ENCODE measurements at places on chromosomes 6 and 20.

- no peak for DNase-seq
Observed at GRCh38 chr6:91075244-91075976, 488.5 kb upstream of the MAP3K7 start.

- DNase-seq: no peak
Observed at GRCh38 chr6:133995296-133995695, 42.3 kb downstream of the TBPL1 start.

- no peak for DNase-seq
Observed at GRCh38 chr6:168157272-168158212, 78.5 kb upstream of the FRMD1 start.

GRCh38 chr6:23388086-23388783 is 737.8 kb upstream of the NRSN1 start:
- DNase-seq: no peak

DNA sequence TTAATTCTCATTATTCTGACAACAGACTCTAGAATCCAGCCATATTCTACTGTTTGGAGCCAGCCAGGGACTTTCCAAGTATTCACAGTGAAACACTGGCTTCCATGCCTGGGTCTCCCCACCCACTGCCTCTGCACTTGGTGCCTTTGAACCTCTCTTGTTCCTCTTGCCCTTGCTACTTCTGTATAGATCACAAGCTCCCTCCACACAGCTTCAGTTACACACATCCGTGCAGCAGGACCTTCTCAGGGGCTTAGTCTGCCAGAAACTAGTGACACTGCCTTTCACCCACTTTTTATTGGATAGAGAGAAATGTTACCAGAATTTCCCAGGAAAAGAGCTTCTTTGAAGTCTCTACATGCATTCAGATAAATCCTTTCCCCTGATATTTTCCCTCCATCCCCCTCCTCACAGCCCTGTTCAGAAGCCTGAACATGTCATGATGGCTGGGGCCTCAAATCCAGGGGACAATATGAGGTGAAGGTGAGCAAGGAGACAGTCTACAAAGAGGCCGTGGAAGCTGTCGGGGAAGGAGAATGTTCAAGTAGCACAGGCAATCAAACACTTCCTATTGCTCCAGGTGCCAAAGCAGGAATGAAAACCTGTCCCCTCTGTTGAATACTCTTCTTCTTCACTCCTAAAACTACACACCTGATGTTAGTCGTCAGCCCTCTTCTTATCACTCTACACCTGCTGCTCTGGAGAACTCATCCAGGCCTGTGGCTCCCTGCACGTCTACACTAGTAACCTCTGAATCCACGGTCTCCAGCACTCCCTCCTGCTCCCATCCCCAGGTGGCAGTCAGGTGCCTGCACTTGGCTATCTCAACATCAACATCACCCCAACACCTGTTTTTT is 20.2 kb upstream of the HLA-DOA start:
- no peak for DNase-seq

- no peak for DNase-seq
Observed at GRCh38 chr20:20956513-20956931, 149.6 kb downstream of the LINC00237 start.

Measured in HS-5 (cell line).